ENCODE measurements at places on chromosomes 2 and 18.

GRCh38 chr2:233470839-233471238 is 95.7 kb downstream of the USP40 start:
- DNase-seq: no peak

- peak; percentile 39 for DNase-seq
Observed at GRCh38 chr18:77131652-77132368, 773 bp downstream of the MBP start.

DNA sequence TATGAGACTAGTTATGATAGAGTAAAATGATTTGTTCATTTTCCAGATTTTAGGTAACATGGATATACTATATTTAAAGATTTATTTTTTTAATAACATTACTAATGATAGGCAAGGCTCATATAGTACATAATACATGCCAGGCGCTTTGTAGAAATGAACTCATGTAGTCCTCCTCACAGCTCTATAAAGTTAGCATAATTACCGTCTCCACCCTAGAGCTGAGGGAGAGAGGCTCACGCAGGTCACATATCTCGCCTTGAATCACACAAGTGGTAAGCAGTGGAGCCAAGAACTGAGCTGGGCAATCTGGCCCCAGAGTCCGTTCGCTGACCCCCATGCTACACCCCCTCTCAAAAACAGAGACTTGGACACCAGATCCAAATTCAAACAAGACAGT is 222.5 kb downstream of the FAM210A start:
- DNase-seq: no peak

DNA sequence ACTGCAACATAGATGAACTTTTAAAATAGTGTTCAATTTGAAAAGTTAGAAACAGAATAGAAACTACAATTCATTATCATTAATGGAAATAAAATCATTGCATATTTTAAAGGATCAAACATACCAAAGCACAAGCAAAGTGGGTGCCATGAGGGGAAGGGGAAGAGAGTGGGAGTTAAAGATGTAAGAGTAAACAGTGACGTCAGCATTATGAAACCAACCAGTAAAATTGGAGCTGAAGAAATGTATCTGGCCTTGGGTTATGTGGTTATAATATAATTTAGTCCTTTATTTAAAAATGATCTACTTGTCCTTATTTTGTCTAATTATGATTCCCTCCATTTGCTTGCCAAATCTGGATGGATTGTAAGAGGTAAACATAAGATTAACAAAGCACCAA is 6.0 kb downstream of the LINC00305 start:
- DNase-seq: no peak

- no peak for DNase-seq
Observed at GRCh38 chr18:25650201-25650941, 298.4 kb upstream of the ZNF521 start.

DNA sequence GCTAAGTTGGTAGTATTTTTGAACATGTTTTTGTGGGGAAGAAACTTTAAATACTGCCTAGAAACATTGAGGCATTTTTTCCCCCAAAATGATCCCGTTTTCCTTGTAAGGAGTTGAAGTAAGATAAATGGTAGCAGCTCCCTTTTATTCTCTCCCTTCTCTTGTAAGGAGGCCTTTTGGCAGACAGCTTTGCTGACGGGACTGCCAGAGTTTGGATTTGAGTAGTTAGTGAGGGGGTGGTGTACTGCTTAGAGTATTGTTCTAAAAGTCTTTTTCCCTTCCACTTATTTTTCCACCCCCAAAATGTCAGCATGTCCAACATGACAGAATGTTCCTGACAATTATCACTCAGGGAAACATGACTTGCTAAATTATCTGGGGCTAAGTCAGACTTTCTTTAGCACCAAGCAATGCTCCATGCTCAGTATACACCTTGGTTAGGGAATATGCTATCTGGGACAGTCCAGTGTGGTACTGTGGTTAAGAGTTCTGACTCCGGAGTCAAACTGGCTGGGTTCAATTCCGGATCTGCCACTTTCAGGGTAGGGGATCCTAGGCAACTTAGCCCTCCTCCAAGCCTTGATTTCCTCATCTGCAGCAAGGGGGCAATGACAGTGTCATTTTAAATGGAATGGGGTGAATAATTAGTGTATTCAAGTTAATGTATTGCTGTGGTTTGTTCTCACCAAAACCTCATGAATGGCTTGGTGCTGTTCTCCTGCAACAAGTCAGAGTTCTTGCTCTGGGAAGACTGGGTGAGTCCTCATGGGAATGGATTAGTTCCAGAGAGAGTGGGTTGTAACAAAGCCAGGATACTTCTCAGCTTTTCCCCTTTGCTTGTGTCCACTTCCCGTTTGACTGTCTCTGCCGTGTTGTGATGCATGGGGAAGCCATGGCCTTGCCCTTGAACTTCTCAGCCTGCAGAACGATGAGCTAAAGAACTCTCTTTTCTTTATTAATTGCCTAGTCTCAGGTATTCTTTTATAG is 116.2 kb downstream of the TANC1 start:
- DNase-seq: no peak

DNA sequence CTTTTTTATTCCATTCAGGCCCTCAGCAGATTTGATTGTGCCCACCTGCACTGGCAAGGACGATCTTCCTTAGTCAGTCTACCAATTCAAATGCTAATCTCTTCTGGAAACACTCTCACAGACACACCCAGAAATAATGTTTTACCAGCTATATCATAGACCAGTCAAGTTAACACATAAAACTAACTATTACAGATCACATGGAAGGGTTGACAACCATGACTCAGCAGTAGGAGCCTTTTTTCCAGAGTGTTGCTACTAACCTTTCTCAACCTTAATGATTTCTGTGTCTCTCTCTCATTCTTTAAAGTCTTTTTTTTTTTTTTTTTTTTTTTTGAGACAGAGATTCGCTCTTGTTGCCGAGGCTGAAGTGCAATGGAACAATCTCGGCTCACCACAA is 143.5 kb upstream of the MSH6 start:
- DNase-seq: no peak

GRCh38 chr2:217327953-217328621 is 468.2 kb upstream of the TNP1 start:
- no peak for DNase-seq

- DNase-seq: no peak
Observed at GRCh38 chr2:83826577-83826976, 632.5 kb downstream of the SUCLG1 start.

GRCh38 chr18:577643-578375 is 2.4 kb upstream of the CETN1 start:
- no peak for DNase-seq

- DNase-seq: no peak
Observed at GRCh38 chr2:236627841-236628240, 58.2 kb downstream of the ACKR3 start.

- no peak for DNase-seq
Observed at GRCh38 chr2:219451661-219452360, 17.2 kb downstream of the SPEG start.

GRCh38 chr2:217899231-217900009 is 103.4 kb downstream of the TNS1 start:
- DNase-seq: no peak

DNA sequence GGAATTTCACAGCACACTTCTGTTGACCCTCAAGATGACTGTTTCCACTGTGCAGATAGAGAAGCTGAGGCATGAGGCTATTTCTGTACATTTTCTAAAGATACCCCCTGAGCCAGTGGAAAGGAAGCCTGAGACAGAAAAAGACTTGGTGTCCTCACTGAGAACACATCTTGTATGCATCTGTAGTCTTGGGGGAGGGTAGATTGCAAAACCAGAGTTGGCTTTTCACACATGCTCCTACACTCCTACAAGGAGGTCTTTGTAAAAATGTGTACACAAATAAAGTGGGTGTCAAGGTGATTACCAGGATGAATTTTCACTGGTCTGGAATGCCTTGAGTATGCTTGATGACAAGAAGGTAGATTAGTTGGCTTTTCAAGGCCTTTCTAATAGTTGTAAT is 98.0 kb downstream of the KCTD18 start:
- no peak for DNase-seq

DNA sequence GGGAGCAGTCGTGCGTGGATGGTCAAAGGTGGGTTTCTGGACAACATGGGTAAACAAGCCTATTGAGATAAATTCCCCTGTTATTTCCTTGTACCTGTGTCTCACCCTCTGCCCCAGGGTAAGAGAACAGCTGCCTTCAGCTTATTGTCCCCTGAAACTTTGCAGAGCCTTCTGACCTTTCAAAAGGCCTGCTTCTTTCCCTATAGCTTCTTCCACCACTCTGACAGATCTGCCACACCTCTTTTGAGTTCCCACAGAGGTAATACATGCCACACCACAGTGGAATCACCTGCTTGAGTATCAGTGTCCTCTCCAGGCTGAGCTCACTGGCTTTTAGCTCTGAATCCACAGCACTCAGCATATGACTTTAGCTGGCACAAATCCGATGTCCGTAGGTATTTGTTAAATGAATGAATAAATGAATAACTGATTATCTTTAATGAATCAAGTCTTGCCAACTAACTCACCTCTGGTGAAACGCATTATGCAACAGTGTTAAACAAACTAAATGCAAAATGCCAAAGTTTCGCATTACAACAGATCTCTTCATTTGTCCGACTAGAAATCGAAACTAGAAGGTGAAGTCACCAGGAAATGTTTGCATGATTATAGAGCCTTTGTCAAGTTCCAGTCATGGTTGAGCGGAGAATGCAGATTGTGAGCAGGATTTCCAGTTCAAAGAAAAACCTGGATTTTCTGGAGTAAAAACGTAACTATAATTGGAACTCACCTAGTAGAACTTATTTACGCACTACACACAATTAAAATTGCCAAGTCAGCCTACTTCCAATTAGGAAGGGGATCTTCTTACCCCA is 16.4 kb downstream of the DYNAP start:
- DNase-seq: no peak

DNA sequence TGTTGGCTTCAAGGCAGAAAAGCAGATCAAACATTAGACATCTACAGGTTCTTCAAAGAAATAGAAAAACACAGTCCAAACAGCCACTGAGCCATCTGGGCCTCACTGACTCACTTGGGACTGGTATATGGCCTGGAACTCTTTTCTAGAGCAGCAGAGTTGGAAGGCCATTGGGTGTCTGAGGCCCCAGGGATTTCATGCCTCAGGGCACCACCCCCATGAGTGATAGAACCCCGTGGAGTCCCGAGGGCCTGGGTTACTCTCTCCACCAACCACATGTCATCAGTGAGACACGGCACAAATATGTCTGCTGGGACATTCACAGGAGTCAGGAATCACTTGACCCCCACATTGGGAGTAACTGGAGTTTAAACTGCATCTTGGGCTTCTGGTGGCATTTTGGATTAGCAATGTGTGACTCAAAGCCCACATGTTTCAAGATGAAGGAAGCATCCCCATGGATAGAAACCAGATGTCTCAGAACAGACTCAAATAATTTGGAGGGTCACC is 44.0 kb downstream of the CAPN13 start:
- no peak for DNase-seq

- DNase-seq: no peak
Observed at GRCh38 chr18:60040971-60041370, 141.2 kb downstream of the PMAIP1 start.

DNA sequence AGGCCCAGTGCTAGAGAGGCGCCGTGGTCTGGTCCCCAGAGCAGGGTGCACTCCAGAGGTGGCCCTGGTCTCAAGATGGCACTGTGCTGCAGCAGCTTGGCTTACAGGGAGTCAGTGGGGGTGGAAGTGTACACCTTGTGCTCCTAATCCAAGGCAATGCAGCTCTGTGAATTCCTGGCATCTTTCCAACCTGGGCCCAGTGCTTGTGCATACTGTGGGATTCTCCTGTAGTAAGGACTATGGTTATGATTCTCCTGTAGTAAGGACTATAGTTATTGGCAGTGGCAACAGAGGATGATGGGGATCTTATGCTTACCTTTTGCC is 616.7 kb upstream of the REG3G start:
- no peak for DNase-seq

GRCh38 chr18:10660179-10660884 is 134.5 kb downstream of the NAPG start:
- no peak for DNase-seq

GRCh38 chr2:20291846-20292408 is 58.7 kb downstream of the PUM2 start:
- no peak for DNase-seq

DNA sequence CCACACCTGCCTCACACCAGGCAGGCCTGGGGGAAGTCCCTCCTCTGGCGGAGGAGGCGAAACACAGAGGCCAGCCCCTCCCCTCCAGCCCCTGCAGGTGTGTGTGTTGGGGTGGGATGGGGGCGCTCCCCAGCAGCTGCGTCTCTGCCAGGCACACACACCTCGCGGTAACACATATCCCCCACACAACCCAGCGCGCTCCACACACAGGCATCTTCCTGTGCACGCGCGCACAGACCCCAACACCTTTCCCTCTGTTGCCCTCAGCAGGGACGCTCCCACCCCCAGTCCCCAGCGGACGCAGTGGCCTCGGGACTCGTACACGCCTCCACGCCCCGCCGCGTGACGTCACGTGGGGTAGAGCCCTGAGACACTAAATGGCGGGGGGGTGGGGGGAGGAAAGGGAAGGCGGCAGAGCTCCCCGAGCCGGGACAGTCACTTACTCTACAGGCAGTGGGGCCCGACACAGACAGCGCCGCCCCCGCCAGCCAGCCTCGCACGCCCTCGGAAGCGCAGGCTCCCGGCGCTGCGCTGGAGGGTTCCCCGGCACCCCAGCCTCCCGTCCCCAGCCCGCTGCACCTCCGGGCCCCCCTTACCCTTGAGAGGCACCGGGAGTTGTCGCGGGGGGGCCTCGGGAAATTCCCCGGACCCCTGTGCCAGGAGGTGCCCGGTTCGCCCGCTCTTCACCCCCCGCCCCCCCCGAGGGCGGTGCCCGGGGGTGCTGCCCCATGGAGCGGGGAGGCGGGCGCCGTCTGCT is at the start of gene WNT10A:
Gene WNT10A (plus strand): TSS at position 751 of the 757 bp plus-strand sequence. CDS start 144 bp downstream, outside the sequence.
- no peak for DNase-seq

DNA sequence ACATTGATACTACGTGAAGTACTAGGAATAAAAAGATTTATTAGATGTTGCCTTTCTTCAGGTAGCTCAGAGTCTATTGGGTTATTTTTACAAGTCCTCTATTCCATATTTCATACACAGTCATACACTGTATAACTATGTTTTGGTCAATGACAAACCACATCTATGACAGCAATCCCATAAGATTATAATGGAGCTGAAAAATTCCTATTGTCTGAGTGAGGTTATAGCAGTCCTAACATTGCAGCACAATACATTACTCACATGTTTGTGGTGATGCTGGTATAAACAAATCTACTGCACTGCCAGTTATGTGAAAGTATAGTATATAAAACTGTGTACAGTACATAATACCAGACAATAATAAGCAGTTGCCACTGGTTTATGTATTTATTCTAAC is 595.1 kb downstream of the MBD2 start:
- DNase-seq: no peak

- no peak for DNase-seq
Observed at GRCh38 chr2:39455826-39456225, 18.7 kb upstream of the MAP4K3 start.
